ENCODE measurements at places on chromosomes 1 and 21.

DNA sequence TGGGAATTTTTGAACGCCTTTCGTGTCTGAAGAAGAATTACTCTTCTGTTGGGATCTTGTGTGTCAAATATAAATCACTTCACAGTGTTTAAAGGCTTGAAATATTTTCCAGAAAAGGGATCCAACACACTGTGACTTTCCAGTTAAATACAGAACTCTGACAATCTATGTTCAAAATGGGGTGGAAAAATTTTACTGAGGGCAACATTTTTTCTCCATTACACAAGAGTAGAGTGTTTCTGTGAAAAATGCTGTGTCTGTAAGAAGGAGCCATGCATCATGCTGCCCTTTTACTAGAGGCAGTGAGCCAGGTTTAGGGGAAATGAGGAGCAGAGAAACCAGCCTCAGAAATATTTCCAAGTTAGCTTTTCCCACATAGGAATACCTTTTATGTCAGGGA, 86.5 kb downstream of the VPS13D start:
- DNase-seq = no peak

GRCh38 chr1:246794048-246794827, 70.0 kb downstream of the SCCPDH start:
- DNase-seq = no peak

DNA sequence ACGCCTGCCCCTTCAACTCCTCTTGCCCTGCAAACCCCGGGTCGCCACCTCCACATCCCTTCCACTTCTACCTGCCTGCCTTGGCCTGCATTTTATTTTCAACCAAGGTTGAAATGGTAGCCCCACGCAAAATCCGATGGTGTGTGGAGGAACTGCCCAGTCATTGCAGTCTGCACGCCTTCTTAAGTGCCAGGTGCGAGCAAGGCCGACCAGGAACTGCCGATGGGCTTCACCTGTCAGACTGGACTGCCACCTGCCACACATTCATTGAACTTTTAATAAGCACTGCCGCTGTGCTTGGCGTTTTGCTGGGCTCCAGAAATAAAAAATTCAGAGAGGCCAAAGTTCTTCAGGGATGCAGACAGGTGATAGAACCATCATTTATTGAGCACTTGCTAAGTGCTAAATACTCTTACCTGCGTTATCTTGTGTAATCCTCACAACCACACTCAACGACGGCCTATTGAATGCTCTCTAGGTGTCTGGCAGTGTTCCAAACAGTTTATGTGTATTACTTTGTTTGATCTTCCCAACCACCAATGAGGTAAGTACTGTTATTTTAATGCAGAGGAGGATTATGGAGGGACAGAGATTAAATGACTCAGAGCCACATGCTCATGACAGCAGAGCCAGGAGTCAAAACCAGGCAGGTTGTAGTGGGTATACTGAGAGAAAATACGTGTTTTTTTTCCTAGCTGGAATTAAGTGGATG, 36.2 kb downstream of the CACHD1 start:
- no peak for DNase-seq

DNA sequence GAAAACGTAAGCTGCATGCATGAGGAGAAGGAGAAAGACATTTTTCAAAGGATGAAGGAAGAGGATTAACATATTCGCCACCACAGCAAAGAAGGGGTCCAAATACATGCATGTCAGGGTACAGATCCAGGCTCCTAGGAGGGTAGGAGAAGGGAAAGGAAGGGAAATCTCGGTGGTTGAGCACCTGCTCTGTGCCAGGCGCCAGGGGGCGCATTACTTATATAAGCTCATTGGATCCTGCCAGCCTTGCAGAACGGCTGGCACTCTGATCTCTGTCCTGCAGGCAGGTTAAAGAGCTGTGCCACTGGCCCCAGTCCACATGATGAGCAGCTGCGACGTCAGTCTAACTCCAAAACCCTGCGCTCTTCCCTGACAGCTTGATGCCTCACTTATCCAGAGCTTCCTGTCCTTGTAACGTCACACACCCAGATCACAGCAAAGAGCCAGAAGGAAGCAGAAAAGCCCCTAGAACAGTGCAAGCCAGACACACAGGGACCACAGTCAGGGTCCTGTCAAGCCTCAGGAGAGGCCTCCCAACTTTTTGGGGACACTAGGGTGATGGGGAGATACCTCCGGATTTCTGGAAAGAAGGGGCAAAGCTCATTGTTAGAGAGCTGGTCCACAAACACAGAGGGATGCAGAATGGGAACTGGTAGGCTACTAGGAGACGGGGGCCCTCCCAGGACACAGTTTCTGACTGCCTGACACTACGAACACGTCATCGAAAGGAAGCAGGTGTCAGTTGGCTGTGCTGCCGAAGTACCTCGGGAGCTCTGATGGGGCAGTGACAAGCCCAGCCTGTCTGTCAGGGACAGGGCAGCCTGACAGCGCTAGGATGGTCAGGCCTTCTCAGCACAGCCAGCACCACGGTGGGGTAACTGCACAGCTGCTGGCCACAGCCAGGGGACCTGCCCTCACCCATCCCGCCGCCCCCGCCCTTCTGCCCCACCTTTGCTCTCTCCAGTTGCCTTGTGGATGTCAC, 99.1 kb downstream of the BEND5 start:
- DNase-seq = peak; percentile 72

GRCh38 chr1:233244183-233244582, 51.3 kb downstream of the PCNX2 start:
- DNase-seq = no peak

- no peak for DNase-seq
Observed at GRCh38 chr1:162072740-162073139, 3.2 kb downstream of the NOS1AP start.

DNA sequence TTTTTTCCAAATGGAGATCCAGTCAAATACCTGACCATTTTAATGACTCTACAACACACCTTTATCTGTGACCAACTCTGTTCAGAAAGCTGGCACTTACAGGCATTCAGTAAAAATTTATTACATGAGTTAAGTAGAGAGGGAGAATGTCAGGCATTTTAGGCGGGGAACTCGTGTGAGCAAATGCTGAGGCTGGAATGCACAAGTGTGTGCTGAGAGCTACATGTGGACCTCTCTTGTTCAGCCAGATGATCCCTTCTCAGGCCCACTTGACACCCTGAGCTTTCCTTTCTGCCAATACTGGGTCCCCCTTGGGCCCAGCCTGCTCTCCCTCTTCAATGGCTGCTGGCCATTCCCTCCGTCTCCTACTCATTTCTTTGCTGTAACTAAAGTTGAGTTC, 11.7 kb downstream of the PPIH start:
- no peak for DNase-seq

GRCh38 chr1:246319083-246319714, 187.9 kb downstream of the SMYD3 start:
- DNase-seq = no peak

GRCh38 chr1:233543338-233544255, 70.3 kb upstream of the KCNK1 start:
- peak; percentile 76 for DNase-seq

DNA sequence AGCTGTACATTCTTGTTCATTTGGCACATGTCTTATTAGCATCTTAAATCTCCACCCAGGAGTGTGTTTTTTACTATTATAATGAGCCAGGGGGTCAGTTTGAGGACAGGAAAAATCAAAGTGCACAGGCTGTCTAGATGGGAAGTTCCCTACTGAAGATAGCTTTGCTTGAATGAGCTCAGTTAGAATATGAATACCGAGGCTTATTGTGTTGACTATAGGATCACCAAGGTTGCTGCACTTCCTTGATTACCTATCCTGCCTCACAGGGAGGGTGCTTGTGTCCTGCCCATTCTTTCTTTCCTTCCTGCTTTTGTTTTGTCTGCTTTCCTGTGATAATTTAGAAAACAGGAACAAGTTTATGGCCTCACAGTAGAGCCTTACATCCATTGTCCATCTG, 16.3 kb downstream of the PHGDH start:
- DNase-seq = no peak

- DNase-seq = no peak
Observed at GRCh38 chr1:67713057-67713846, 28.3 kb downstream of the GADD45A start.

DNA sequence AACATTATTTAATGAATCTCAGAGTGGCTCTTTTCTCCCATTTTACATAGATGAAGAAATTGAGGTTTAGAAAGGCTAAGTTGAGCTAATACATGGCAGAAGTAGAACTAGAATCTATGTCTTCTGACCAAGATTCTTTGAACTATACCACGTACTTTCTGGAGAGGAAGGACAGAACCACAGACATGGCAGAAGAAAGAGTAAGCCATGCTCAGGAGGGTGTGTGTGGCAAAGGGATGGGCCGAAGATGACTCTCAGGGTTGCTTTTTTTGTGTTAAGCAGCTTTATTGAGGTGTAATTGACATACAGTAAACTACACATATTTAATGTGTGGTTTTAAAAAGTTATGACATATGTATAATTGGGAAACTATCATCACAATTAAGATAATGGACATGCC, 69.5 kb downstream of the PEX14 start:
- no peak for DNase-seq

- no peak for DNase-seq
Observed at GRCh38 chr1:9239622-9240401, 5.2 kb downstream of the H6PD start.

- DNase-seq = no peak
Observed at GRCh38 chr1:202160377-202160940, at the start of gene PTPN7. Gene PTPN7 (minus strand): TSS chr1:202160602. CDS start chr1:202159402, 1,200 bp downstream.

DNA sequence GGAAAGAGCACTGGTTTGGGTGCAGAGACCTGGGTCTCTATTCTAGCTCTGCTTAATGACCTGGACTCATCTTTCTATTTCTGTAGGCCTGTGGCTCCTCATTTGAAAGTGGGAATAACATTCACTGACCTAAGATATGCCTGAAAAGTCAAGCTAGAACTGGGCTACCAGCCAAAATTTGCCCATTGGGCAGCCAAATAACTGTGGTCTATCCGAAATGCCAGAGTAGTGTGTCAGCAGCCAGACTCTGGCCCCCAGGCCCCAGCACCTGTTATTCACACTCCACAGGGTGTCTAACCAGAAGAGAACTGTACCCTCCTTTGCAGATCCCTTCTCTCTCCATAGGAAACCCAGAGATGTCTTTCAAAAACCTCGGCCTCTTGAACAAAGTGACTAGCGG, 12.6 kb downstream of the DAB1 start:
- no peak for DNase-seq

DNA sequence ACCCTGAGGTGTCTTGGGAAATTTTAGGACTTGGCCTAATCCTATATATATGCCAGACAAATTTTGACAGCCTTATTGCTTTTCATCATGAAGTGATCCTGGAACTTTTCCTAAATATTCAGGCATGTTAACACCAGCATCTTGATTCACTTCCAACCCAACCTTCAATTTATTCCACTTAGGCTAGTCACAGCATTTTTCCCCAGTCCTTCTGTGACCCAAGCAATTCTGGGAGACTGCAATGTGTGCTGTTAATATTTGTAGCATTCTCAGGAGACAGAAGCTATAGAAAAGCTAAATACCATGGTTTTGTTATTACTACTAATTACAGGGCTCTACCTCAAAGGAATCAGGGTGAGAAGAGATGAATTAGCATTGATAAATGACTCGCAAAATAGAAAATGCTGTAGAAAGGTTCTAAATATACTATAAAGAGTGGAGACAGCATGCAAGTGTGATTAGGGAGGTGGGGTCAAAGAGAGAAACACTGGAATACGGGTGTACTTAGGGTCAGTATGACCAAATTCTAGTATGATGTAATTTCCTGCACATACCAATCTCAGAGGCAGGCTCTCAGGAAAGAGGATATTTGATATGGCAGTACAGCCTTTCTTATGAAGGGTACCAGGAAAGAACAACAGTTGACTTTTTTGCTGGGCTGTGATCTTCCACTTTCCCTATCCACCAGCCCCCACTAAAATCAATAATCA, 29.1 kb downstream of the PRRX1 start:
- DNase-seq = no peak

DNA sequence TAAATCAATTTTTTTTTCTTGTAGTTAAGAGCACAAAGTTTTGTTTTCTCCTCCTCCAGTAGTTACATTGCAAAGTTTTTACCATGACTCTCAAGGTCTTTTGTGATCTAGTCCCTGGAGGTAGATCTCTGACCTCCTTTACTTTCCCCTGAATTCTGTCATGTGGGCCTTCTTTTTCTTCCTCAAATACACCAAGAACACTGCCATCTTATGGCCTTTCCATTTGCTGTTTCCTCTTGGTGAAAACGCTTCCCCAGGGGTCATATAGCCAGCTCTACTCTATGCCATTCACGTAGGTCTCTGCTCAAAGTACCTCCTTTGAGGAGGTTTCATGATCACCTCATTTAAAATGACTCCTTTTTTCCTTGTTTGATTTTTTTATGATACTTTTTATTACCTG, 2.7 kb downstream of the DDX20 start:
- no peak for DNase-seq

DNA sequence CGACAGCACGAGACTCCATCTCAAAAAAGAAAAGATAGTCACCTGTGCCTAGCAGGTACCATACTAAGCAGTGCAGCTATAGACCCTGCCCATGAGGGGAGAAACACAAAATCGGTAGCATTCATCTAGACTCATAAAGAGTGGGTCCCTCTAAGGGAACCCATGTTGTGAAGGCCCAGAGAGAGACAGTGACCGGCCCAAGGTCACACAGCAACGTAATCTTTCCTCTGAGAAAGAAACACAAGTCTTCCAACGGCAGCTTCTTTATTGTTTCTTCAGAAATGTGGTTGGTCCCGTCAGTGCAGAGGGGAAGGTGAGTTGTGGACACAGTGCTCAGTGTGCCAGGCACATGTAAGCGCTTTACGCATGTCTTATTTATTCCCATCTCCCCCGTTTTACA, 198.6 kb upstream of the TMEM51 start:
- no peak for DNase-seq

- DNase-seq = no peak
Observed at GRCh38 chr1:245822996-245823395, 668.2 kb downstream of the KIF26B start.

- DNase-seq = peak; percentile 16
Observed at GRCh38 chr21:45074818-45075595, 627 bp downstream of the ADARB1 start.

GRCh38 chr21:41630249-41630648, 122.3 kb upstream of the TMPRSS2 start:
- DNase-seq = no peak

DNA sequence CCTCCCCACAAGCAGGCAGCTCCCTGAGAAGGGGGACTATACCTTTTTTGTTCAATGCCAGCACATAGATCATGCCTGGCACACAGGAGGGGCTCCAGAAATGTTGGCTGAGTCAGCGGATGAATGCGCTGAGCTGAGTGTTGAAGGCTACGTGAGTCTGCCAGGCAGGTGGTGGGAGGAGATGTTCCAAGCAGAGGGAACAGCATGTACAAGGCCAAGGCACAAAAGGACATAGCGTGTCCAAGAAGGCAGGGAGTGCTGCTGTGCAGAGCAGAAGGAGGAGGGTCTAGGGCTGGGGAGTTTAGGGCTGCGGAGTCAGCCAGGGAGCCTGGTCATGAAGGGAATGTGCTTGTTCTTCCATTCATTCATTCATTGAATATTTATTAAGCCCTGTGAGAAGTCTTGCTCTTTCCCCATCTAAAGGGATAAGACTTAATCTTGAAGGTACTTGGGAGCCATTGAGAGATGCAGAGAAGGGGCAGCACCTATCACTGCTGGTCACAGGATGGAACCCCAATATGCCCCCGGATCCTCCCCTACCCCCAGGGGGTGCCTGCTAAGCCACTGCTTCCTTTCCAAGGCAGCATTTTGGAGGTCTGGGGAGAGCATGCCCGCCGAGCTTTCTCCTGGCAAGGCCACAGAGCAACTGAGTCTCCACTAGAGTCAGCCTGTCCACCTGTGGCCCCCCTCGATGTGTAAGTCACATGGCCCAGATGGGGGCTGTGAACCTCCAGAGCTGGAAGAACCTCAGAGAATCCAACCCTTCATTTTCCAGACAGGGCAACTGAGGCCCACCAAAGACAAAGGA, 31.2 kb upstream of the LAPTM5 start:
- no peak for DNase-seq

- no peak for DNase-seq
Observed at GRCh38 chr21:42746593-42747275, 93.3 kb downstream of the PDE9A start.

- DNase-seq = no peak
Observed at GRCh38 chr1:1223321-1223720, 8.5 kb downstream of the SDF4 start.
